ENCODE measurements at places on chromosomes 4 and X. TPM values are rescaled to one million over a fixed set of nuclear protein-coding genes. Genes with fewer than 3 reads are reported as not detected.

The GYPE gene
- total RNA-seq, result 0.98 TPM

- DNase-seq, result no peak
Measured at GRCh38 chrX:65575022-65575421, 40.4 kb upstream of the LAS1L start.

The USP17L11 gene
- not detected for total RNA-seq

DNA sequence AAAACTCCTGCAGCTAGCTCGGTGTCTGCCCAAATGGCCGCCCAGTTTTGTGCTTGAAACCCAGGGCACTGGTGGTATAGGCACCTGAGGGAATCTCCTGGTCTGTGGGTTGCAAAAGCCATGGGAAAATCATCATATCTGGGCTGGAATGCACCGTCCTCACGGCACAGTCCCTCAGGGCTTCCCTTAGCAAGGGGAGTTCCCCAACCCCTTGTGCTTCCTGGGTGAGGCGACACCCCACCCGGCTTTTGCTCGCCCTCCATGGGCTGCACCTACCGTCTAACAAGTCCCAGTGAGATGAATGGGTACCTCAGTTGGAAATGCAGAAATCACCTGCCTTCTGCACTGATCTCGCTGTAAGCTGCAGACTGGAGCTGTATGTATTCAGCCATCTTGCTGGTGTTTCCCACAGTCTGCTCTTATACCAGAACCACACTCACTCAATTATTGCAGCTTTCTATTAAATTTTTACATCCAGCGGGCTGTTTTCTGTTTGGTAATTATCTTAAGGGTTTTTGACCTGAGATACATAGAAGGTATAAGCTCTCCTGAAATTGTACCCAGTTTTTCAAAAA, 36.7 kb upstream of the NPNT start:
- DNase-seq, result no peak

DNA sequence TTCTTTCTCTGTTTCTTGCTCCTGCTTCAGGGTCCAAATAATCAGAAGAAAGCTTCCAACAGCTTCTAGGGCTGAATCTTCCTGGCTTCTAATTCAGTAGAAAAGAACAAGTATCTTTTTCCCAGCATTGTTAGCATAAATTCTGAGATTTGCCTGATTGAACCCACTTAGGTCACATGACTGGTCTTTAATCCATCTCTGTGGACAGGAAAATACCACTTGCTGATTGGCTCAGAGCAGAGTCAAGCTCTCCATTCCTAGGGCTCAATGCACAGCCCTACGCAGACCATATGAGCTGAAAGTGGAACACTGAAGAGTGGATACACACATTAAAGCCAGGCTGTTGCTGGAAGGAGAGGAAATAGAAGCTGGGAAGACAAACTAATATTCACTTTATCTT, 99.6 kb upstream of the RPL34 start:
- DNase-seq, result no peak

DNA sequence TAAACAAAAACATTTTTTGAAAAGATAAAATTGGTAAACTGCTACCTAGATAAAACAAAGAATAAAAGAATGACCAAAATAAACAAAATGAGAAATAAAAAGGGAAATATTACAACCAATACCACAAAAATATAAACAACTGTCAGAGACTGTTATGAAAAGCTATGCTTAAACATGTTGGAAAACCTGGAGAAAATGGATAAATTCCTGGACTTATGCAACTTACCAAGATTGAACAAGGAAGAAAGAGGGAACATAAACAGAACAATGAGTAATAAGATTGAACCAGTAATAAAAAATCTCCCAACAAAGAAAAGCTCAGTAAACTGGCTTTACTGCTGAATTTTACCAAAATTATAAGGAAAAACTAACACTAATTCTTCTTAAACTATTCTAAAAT, 518.7 kb downstream of the GRXCR1 start:
- no peak for DNase-seq

GRCh38 chr4:38044060-38044459, 83.9 kb downstream of the PTTG2 start:
- DNase-seq, result no peak

The OTC gene
- total RNA-seq, result not detected

- DNase-seq, result no peak
Measured at GRCh38 chr4:20735931-20736330, 35.7 kb downstream of the PACRGL start.

DNA sequence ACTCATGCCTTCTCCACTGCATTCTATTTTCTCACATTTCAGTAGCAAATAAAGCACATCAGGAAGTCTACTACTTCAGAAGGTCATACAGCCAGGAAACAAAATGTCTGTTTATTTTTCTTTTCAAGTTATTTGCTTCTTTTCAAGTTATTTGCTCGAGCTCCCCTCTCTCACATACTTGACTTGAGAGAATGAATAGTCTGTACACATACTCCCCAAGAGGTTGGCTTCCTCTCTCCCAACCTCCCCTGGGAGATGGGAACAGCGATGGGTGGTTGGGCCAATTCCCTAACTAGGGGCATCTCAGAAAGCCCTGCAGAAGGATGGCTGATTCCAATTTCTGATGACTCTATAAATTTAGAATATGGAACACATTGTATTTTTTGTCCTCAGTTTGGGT, 64.7 kb upstream of the PTPN13 start:
- peak; percentile 32 for DNase-seq

The ZC4H2 gene
- 4.2 TPM for total RNA-seq

GRCh38 chr4:163492951-163493504, 1.5 kb upstream of the TMA16 start:
- no peak for DNase-seq

DNA sequence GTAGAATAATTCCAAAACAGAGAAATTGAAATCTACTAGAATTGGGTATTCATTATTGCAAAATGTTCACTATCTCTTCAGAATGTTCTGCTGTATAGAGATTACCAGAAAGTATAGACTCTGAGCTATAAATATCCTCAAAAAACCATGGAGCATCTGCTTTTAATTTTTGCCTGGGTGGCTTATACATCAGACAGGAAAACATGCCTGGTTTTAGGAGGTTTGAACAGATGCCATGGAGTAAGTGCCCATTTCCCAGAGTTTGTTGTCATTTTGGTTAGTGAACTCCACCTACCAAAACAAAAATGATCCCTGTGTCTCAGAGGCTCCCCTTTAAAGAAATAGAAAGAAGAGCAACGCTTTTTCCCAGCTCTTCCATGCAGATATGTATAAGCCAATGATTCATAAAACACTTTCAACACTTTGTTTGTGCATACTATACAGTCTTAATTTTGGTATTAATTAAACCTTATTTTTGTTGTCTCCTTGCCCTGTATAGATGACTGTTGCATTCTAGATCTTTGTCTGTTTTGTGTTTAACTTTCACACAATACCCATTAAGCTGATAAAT, 68.7 kb downstream of the MEPE start:
- no peak for DNase-seq

DNA sequence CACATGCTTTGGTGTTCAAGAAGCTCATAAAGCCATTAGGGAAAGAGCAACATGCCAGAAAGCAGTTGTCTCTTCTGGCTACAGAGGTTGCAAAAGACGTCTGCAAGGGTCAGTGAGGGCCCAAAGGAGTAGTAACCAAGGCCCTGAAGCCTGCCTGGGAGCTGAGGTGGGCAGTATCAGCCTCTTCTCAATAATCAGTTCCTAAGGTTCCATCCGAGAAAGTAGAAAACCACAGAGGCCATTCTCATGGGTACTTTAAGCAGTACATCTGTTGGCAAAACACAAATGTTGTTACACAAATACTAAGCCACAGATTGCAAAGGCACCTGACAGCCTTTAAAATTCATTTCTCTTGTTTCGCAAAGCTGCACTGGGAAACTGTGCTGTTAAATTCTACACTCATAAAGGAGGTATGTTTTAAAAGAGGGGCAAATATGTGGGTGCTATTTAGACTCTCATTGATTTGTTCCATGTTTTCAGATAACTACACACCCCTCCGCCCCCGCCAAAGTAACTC, 37.7 kb downstream of the MECP2 start:
- no peak for DNase-seq

- peak; percentile 44 for DNase-seq
Measured at GRCh38 chr4:100189820-100190642, at the start of gene DDIT4L. Gene DDIT4L (minus strand): TSS chr4:100190468. CDS start chr4:100189983, 485 bp downstream.

The HTN1 gene
- total RNA-seq, result not detected

GRCh38 chr4:165783626-165784025, 89.4 kb upstream of the TLL1 start:
- no peak for DNase-seq

The FRMD7 gene
- not detected for total RNA-seq

The MAOB gene
- 12.5 TPM for total RNA-seq

The CTAG1A gene
- total RNA-seq, result not detected

GRCh38 chrX:11944501-11944900, 186.5 kb downstream of the MSL3 start:
- DNase-seq, result no peak

The TMPRSS11F gene
- total RNA-seq, result not detected

GRCh38 chr4:145731028-145731427, 51.1 kb downstream of the C4orf51 start:
- no peak for DNase-seq

The H2BW2 gene
- total RNA-seq, result not detected

DNA sequence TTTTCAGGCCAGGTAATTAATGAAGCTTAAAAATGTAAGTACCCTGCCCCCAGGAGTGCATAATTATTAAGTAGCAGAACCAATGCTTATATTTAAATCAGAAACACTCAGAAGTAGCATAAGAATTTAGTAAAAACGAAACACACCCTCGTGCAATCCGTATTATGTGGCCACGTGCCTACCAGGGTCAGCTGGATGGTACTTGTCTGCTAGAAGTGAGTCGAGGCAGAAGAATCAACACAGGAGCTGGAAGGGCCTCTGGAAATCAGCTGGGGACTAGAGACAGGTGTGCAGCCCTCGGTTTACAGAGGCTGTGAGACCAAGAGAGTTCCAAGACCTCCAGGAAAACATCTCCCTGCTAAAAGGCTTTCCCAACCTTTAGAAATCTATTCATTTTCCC, 559 bp upstream of the FAM47E start:
- DNase-seq, result no peak

GRCh38 chr4:99013884-99014523, 18.5 kb downstream of the METAP1 start:
- DNase-seq, result no peak

The MAGEA1 gene
- total RNA-seq, result not detected

DNA sequence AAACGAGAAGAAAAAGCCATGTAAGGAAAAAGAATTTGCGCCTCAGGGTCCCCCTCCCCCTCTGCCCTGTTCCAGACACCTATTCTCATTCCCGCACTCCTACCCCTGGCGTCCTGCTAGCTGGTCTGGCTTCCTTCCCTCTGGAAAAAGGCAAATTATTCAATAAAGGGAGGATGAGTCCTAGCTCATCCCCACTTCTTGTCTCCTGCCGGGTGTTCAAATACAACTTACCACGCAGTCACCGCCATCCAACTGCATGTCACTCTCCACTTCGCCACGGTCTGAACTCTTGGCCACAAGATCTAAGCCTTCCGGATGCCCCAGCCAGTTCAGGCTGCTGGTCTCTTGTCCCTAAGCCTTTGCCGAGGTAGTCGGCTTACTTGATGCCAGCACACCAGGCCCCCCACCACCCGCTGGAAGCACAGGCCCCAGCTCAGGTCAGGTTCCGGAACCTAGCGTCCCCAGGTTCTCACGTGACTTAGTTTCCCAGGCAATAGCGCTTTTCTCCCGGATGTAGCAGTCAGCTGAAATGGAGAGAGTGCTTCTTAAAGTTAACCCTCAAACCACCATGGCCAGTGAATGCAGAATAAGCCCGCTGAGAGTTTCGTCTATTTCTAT, 209.6 kb upstream of the SPIN4 start:
- peak; percentile 61 for DNase-seq

GRCh38 chr4:127045861-127046260, 586.9 kb upstream of the INTU start:
- DNase-seq, result no peak

- DNase-seq, result no peak
Measured at GRCh38 chr4:75142850-75143249, 209.9 kb downstream of the PARM1 start.

The TCEAL6 gene
- total RNA-seq, result not detected
